ENCODE measurements at places on chromosomes 1 and 21.

- DNase-seq: no peak
Observed at GRCh38 chr21:24302400-24302799, 1304.9 kb downstream of the MRPL39 start.

DNA sequence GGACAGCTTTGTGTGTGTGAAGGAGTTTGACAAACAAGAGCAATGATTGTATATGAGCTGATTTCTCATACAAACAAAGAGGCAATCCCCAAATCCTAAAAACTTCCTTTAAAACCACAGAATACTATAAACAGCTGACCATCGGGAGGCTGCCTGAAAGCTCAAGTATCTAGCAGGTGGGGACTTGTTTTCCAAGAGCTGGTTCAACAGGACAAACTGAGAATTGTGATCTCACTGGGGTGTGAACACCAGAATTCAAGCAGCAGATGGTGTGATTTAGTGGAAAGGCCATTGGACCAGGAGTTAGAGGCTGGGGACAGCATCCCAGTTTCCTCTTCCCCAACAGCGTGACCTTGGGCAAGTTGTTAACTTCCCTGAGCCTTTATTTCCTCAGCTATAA lies 13.9 kb downstream of the LMX1A start:
- no peak for DNase-seq

DNA sequence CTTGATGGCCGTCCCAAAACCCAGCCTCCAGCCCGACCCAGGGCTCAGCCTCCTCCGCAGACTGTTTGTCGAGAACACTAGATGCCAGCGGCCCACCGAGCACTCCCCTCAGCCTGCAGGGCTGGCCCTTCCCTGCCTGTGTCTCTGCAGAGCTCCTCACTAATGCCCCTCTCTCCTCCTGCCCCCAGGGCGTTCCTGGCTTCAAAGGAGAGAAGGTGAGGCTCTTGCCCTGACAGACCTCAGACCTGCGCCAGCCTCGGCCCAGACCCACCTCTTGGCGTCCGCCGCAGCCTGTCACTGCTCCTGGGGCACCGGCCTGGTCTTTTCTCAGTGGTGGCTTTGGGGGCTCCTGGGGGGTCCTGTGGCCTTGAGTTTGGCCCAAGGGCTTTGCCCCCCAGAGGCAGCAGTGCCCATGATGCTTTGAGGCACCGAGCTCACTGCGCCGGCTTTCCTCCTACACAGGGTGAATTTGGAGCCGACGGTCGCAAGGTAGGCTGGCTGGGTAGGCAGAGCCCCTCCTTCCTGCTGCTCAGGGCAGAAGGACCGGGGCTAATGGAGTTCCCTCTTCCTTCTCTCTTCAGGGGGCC lies 18.4 kb downstream of the COL6A2 start:
- no peak for DNase-seq

DNA sequence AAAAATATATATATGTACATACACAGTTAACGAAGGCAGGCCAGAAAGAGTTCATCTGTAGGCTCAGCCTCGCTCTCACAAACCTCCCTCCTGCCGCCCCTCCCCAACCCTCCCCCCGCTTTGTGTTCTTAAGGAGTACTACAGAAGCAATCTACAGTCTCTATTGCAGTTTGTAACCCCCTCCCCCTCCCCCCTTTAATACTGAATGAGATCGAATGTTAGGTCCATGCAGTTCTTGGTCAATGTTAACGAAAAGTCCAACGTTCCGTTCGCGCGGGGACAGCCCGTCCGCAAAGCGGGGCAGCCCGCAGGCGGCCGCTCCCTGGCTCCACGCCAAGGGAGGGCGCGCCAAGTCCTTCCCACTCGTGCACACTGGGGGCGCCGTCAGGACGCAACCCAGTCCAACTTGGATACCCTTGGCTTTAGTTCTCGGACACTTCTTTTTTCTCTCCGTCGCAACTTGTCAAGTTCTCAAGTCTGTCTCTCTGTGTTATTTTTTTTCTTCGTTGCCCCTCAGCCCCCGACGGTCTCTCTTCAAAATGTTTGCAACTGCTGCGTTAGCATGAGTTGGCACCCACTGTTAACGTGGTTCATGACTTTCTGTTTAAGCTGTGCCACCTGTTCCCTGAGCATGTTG lies 2.2 kb downstream of the JUN start:
- peak; percentile 77 for DNase-seq

- no peak for DNase-seq
Observed at GRCh38 chr1:116258668-116259419, 114.2 kb upstream of the ATP1A1 start.

DNA sequence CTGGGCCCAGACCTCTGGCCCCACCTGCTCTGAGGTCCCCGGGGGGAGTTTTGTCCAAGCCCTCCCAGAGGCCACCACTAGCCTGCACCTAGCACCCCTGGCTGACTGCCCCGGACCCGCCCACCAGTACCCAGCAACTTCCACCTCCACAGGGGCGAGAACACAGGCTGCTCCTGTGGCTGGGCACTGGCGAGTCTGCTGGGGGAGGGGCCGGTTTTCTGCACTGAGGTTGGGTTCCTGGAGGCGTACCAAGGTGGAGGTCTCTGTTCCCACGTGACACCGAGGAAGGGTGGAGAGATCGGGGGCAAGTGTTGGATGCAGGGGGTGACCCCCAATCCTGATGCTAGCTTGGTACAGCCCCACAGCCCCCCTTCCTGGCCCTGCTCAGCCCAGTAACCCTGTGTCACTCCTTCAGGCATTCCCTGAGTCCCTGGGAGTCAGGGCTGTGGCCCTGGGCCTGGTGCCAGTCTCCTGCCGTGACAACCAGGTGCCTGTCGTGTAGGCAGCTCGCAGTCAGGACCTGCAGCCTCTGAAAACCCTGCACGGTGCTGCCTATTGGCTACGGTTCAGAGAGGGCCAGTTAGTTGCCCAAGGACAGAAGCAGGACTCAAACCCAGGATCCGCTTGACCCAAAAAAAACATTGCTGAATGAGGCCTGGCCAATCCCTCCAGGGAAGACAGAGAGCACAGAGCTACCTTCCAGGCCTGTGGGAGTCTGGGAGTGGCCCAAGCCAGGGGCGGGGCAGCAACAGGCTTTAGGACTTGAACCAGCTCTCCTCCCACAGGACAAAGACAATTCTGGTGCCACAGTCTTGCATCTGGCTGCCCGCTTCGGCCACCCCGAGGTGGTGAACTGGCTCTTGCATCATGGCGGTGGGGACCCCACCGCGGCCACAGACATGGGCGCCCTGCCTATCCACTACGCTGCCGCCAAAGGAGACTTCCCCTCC lies 3.1 kb downstream of the ESPN start:
- DNase-seq: no peak

GRCh38 chr1:50139339-50140181 lies 30.8 kb downstream of the ELAVL4 start:
- no peak for DNase-seq

- no peak for DNase-seq
Observed at GRCh38 chr1:228794810-228795209, 59.5 kb downstream of the RHOU start.

- DNase-seq: no peak
Observed at GRCh38 chr1:168135116-168135920, 1.4 kb downstream of the GPR161 start.

GRCh38 chr1:176954242-176954641 lies 210.3 kb downstream of the ASTN1 start:
- no peak for DNase-seq

DNA sequence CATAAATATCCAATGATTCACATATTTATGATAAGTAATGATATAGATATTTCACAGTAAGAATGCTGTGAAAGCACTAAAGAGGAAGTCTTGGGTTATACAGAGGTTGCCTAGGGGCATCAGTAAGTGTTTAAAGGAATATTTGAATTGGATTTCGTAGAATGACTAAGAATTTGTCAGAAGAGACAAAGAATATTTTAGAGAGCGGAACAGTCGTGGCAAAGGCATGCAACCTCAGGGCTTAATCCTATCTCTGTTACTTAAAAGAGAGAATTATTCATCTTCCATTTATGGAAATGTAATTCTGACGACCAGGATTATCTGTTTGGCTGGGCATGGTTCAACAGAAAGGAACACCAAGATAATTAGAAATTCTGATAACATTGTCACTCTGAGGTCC lies 171.9 kb upstream of the NR5A2 start:
- DNase-seq: no peak

GRCh38 chr1:37449936-37450335 lies 24.4 kb upstream of the ZC3H12A start:
- peak; percentile 18 for DNase-seq

GRCh38 chr1:12001249-12001917 lies 17.9 kb upstream of the MIIP start:
- no peak for DNase-seq

DNA sequence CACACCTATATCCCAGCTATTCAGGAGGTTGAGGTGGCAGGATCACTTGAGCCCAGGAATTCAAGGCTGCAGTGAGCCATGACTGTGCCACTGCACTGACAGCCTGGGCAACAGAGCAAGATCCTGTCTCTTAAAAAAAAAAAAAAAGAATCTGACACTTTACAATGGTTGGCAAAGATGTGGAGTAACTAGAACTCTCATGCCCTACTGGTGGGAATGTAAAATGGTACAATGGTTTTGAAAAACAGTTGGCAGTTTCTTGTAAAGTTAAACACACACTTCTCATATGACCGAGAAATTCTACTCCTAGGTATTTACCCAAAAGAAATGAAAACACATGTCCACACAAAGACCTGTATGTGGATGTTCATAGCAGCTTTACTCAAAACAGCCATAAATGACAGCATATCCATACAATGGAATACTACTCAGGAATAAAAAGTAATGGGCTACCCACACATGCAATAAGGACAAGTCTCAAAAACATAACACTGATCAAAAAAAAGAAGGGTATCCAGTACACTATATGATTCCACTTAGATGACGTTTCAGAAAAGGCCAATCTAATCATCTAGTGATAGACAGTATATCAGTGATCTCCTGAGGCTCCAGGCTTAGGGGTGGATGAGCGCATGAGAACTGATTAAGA lies 58.1 kb downstream of the HLCS start:
- DNase-seq: no peak

- no peak for DNase-seq
Observed at GRCh38 chr21:14989359-14989758, 75.4 kb downstream of the NRIP1 start.

DNA sequence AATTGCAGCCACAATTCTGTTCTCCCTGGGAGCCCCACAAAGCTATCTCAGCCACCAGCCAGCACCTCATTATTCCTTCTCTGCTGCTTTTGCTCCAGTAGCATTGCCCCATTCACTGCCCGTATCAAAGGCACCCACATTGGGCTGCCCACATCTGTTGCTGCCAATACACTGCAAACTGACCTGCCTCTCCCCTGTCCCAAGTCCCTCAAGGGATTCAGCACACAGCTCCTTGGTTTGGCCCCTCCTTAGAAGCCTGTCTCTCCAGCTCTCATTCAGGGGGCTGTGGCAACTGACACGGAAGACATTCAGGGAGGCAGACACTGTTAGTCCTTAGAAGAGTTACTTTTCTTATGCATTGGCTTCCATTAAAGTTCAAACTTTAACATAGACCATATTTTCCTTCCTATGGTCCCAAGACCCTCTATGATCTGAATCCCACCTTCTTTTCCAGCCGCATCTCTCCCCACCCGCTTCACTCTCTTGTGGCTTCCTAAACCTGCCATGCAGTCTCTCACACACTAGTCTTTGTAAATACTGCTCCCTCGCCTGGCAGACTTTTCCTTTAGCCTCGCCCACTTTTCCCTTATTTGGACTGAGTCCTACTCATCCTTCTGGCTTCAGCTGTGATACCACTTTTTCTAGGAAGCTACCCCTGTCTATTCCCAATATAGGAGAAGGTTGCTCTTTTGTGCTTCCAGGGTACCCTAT lies 19.3 kb upstream of the KLHDC8A start:
- DNase-seq: no peak

GRCh38 chr1:225484657-225485214 lies 56.9 kb upstream of the LBR start:
- DNase-seq: no peak

- no peak for DNase-seq
Observed at GRCh38 chr1:13623021-13623637, 39.5 kb downstream of the PDPN start.

DNA sequence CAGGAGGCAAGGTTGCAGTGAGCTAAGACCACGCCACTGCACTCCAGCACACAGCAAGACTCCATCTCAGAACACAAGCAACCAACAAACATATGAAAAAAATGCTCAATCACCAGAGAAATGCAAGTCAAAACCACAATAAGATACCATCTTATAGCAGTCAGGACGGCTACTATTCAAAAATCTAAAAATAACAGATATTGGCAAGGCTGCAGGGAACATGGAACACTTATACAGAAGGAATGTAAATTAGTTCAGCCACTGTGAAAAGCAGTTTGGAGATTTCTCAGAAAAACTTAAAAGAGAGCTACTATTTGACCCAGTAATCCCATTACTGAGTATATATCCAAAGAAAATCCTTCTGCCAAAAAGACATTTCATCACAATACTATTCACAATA lies 27.6 kb upstream of the POGK start:
- no peak for DNase-seq

GRCh38 chr1:235093013-235093695 lies 35.5 kb downstream of the TOMM20 start:
- DNase-seq: peak; percentile 30

- DNase-seq: peak; percentile 24
Observed at GRCh38 chr1:206144605-206145004, 27.4 kb upstream of the AVPR1B start.

DNA sequence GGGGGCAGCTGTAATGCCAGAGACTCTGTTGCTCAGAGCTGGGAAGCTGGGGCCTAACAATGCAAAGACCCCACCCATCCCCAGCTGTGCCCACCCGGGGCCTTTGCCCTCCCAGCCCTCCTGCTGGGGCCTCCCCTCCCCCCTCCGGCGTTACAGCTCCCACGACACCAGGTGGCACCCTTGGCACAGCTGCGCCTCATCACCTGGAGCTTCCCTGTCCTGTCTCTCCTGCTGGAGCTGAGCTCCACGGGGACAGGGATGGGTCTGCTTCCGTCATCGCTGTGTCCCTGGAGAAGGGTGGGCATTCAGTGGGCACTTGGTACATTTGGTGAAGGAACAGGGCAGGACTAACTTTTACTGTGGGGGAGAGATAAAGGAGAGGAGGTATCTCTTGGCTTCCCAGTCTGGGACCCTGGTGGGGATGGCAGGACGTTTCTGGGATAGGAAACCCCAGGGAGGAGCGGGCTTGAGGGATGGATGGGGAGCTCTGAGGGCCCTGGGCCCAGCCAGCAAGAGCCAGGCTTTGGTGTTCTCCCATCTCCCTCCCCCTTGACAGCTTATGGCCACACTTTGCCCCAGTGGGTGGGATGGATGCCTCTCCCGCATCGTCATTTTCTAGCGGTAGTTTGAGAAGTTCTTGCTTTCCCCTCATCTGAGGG lies 453.2 kb downstream of the PTPRU start:
- DNase-seq: no peak

- DNase-seq: no peak
Observed at GRCh38 chr1:168321945-168322344, 41.3 kb downstream of the TBX19 start.
